Ascending aorta (tissue), 2 donors: ENCODE measurements at places on chromosomes 2 and 18.

- peaks cover 7% of the 10 kb centered on the region for H3K4me1 ChIP-seq
- H3K36me3 ChIP-seq, result no peaks in the 10 kb centered on the region
- H3K27me3 ChIP-seq, result no peaks in the 10 kb centered on the region
Measured at GRCh38 chr18:45749918-45750689, 26.1 kb downstream of the SLC14A1 start.

DNA sequence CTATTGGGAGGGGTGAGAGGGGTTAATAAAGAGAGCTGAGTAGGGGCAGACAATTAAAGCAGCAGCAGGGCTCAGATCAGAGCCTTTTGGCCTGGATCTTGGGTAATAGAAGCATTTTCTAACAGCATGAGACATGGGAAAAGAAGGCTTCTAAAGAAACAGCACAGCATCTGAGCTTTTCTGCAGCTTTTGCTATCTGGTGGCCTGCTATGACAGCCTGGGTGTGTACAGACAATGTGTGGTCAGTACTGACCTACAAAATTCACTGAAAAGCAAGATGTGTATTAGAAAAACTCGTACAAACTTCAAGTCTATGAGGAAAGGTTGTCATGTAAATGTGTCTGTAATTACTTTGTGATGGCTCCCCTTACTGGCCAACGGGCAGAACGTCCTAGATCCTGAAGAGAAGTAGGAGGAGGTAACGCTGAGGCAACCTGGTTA, 95.6 kb downstream of the GALNT3 start:
- no peaks in the 10 kb centered on the region for H3K27me3 ChIP-seq
- no peak overlapping the region for H3K4me3 ChIP-seq
- no peak overlapping the region for H3K27ac ChIP-seq
- DNase-seq, result no peak
- H3K4me1 ChIP-seq, result peaks cover 2% of the 10 kb centered on the region

DNA sequence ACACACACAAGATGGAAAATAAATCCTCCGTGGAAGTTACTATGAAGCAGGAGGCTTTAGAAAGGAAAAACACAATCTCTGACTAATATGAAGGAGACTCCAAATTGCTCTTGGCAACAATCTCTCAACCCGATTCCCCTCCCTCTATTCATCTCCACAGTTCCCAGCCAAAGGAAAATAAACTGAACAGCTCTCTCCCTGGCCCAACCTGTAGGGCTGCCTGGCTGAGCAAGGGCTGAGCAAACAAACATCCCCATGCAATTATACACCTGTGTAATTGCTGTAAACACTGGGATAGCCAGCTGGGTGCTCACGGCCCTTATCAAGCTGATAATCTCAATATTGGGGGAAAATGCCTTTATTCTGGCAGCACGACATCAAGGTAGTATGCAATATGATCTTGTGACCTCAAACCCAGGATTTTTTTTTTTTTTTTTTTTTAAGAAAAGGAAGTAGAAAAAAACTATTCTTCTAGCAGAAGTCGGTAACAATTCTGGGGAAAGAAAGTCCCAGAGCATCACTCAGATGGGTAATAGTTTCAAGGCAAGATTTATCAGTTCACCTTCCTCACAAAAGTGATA, 203.3 kb upstream of the SMAD2 start:
- no peak overlapping the region for H3K4me3 ChIP-seq
- H3K4me1 ChIP-seq, result peaks cover 3% of the 10 kb centered on the region
- H3K27me3 ChIP-seq, result no peaks in the 10 kb centered on the region
- H3K36me3 ChIP-seq, result no peaks in the 10 kb centered on the region
- no peak overlapping the region for H3K27ac ChIP-seq

DNA sequence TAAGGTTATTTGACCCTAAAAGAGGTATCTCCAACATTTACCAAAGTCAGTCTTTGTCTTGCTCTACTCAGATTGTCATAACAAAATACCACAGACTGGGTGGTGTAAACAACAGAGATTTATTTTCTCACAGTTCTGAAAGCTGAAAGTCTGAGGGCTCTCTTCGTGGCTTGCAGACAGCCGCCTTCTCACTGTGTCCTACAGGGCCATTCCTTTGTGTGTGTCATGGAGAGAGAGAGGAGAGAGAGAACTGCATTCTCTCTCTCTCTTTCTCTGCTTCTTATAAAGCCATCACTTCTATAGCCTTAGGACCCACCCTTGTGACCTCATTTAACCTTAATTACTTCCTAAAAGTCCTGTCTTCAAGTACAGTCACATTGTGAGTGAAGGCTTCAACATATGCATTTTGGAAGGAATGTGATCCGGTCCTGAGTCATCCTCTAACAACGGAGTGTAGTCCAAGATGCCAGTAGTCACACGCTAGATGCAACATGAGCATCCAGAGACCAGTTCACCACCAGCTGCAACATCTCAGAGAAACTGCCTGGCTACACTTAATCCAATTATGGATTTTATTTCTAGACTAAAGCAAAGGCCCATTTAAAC, 130.2 kb downstream of the CD226 start:
- no peaks in the 10 kb centered on the region for H3K36me3 ChIP-seq
- no peak overlapping the region for H3K4me3 ChIP-seq
- DNase-seq, result no peak
- no peak overlapping the region for H3K27ac ChIP-seq

DNA sequence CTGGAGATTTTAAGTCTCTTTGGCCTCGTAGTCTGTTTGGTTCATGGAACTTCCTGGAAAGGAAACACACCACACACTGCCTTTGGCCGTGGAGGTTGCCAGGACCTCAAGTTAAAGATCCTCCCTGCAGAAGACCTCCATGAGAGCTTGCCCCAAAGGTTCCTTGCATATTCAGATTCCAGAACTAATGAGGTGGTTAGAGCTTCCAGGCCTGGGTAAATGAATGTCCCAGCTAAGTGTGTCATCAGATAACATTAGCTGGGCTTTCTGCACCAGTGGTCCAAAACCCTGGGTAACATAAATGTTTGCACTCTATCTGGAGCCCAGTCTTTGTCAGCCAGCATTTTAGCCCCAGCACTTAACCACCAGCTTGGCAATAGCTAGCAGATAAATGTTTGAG, 122.1 kb upstream of the EML6 start:
- no peaks in the 10 kb centered on the region for H3K36me3 ChIP-seq
- no peak for DNase-seq
- no peak overlapping the region for H3K4me3 ChIP-seq

GRCh38 chr2:43701111-43701510, 24.9 kb upstream of the C1GALT1C1L start:
- H3K4me1 ChIP-seq, result no peaks in the 10 kb centered on the region
- no peak overlapping the region for H3K4me3 ChIP-seq
- no peak overlapping the region for H3K27ac ChIP-seq
- no peak for DNase-seq
- H3K27me3 ChIP-seq, result no peaks in the 10 kb centered on the region

DNA sequence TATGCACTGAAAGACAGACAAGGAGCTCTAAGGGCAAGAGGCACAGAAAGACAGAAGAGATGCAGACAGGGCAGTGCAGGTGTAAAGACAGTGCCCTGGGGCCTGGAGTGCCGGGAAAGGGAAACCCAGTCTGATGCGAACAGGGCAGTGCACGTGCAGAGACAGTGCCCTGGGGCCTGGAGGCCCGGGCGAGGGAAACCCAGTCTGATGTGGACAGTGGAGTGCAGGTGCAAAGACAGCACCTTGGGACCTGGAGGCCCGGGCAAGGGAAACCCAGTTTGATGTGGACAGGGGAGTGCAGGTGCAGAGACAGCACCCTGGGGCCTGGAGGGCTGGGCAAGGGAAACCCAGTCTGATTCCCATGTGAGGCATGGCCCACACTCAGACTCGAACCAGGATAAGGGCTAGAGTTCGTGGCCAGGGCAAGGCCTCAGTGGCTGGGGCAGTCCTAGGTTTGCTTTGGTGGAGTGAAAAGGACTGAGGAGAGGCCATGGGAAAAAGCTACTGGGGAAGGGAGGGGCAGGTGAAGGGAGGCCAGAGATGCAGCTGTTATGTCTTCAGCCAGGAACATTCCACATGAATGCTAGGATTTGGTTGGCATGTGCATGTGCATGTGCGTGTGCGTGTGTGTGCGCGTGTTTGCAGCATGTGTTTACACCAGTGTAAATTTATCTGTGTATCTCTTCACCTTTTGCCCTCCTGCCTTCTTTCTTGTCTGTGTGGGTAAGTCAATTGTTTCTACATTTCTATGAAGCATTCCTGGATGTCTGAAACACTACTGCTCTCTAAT, 39.1 kb upstream of the DNMT3A start:
- peaks cover 9% of the 10 kb centered on the region for H3K4me1 ChIP-seq
- H3K4me3 ChIP-seq, result no peak overlapping the region
- H3K27me3 ChIP-seq, result no peaks in the 10 kb centered on the region
- DNase-seq, result no peak
- no peaks in the 10 kb centered on the region for H3K36me3 ChIP-seq

- DNase-seq, result no peak
- H3K36me3 ChIP-seq, result no peaks in the 10 kb centered on the region
- no peak overlapping the region for H3K4me3 ChIP-seq
- H3K4me1 ChIP-seq, result no peaks in the 10 kb centered on the region
- no peaks in the 10 kb centered on the region for H3K27me3 ChIP-seq
Measured at GRCh38 chr2:141341444-141341843, 789.4 kb downstream of the LRP1B start.

- no peaks in the 10 kb centered on the region for H3K27me3 ChIP-seq
- no peaks in the 10 kb centered on the region for H3K4me1 ChIP-seq
- DNase-seq, result no peak
- no peak overlapping the region for H3K27ac ChIP-seq
Measured at GRCh38 chr2:241896746-241897201, 27.2 kb downstream of the RTP5 start.

- no peak for DNase-seq
- H3K4me3 ChIP-seq, result no peak overlapping the region
- no peak overlapping the region for H3K27ac ChIP-seq
Measured at GRCh38 chr2:138321458-138321857, 180.1 kb upstream of the SPOPL start.

DNA sequence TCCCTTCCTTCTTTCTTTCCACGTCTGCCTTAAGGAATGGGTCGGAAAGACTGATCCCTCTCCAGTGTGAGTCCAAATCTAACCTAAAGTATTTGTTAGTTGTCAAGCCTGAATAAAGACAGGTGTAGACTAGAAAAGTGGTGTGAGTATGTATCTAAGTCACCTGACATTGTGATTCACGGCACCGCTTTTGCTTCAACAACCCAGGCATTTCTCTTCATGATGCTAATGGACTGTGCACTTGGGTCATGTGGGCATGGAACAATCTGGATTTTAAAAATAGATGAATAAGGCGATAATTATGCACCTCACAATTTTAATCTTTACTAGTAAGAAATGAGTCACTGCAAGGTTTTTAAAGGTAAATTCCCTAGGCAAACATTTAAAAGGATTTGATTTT, 107.5 kb downstream of the LIPG start:
- no peak overlapping the region for H3K27ac ChIP-seq
- no peak for DNase-seq
- no peaks in the 10 kb centered on the region for H3K36me3 ChIP-seq
- no peaks in the 10 kb centered on the region for H3K27me3 ChIP-seq
- no peaks in the 10 kb centered on the region for H3K4me1 ChIP-seq

DNA sequence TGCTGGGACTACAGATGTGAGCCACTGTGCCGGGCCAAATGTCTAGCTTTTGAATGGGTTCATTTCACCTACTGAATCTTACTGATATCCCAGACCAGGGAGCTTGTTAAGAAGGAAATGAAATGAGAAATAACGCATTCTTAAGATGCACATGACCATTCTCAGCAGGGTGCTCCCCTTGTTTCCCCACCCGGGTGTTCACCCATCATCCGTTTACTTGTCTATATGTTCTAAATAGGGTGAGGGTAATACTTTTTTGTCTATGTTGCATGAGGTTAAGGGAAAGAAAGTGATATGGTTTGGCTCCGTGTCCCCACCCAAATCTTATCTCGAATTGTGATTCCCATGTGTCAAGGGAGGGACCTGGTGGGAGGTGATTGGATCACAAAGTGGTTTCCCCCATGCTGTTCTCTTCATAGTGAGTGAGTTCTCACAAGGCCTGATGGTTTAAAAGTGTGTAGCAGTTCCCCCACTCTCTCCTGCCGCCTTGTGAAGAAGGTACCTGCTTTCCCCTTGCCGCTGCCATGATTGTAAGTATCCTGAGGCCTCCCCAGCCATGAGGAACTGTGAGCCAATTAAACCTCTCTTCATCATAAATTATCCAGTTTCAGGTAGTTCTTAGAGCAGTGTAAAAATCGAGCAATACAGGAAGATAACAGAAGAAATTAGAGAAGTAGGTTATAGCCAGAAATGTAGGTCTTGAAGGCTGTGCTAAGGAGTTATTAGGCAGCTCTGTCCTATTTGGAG, 129.1 kb downstream of the DDX1 start:
- H3K27me3 ChIP-seq, result no peaks in the 10 kb centered on the region
- DNase-seq, result no peak
- H3K27ac ChIP-seq, result no peak overlapping the region

GRCh38 chr2:39411181-39411944, 25.7 kb downstream of the MAP4K3 start:
- no peaks in the 10 kb centered on the region for H3K36me3 ChIP-seq
- no peak for DNase-seq
- peak overlapping the region; percentile 20 for H3K27ac ChIP-seq
- no peak overlapping the region for H3K4me3 ChIP-seq
- H3K27me3 ChIP-seq, result no peaks in the 10 kb centered on the region

DNA sequence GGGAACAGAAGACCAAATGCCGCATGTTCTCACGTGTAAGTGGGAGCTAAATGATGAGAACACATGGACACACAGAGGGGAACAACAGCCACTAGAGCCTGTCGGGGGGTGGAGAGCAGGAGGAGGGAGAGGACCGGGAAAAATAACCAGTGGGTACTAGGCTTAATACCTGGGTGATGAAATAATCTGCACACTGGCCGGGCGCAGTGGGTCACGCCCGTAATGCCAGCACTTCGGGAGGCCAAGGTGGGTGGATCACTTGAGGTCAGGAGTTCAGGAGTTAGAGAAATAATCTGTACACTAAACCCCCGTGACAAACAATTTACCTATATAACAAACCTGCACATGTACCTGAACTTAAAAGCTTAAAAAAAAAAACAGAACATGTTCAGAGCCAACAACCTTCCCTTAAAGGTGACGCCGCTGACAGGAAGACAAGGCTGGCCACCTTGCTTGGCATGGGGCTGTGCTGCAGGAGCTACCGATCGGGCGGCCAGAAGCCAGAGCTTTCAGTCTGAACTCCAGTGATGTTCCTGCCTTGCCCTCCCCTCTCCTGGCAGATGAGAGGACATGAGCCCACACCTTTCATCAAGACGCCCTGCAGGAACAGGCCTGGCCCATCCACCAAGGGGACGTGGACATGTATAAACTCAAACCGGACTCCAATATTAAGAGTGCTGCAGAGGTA, 11.2 kb downstream of the SLC66A2 start:
- H3K4me3 ChIP-seq, result no peak overlapping the region
- H3K27me3 ChIP-seq, result no peaks in the 10 kb centered on the region
- no peak for DNase-seq
- H3K36me3 ChIP-seq, result peaks cover 28% of the 10 kb centered on the region
- no peak overlapping the region for H3K27ac ChIP-seq

- peaks cover 7% of the 10 kb centered on the region for H3K4me1 ChIP-seq
- no peak for DNase-seq
- no peaks in the 10 kb centered on the region for H3K27me3 ChIP-seq
- no peaks in the 10 kb centered on the region for H3K36me3 ChIP-seq
- peak overlapping the region; percentile 100 for H3K27ac ChIP-seq
- H3K4me3 ChIP-seq, result peak overlapping the region; percentile 86
Measured at GRCh38 chr18:3449512-3450011, 410 bp upstream of the TGIF1 start.

GRCh38 chr2:229408356-229408755, 137.3 kb upstream of the PID1 start:
- H3K27me3 ChIP-seq, result no peaks in the 10 kb centered on the region
- no peaks in the 10 kb centered on the region for H3K36me3 ChIP-seq
- peak; percentile 84 for DNase-seq
- H3K4me3 ChIP-seq, result no peak overlapping the region

- no peak overlapping the region for H3K4me3 ChIP-seq
- peaks cover 13% of the 10 kb centered on the region for H3K4me1 ChIP-seq
- H3K27ac ChIP-seq, result no peak overlapping the region
- H3K36me3 ChIP-seq, result no peaks in the 10 kb centered on the region
- H3K27me3 ChIP-seq, result no peaks in the 10 kb centered on the region
Measured at GRCh38 chr2:22497789-22498188, 887.2 kb upstream of the KLHL29 start.
